ENCODE measurements at places on chromosomes 4 and X.

DNA sequence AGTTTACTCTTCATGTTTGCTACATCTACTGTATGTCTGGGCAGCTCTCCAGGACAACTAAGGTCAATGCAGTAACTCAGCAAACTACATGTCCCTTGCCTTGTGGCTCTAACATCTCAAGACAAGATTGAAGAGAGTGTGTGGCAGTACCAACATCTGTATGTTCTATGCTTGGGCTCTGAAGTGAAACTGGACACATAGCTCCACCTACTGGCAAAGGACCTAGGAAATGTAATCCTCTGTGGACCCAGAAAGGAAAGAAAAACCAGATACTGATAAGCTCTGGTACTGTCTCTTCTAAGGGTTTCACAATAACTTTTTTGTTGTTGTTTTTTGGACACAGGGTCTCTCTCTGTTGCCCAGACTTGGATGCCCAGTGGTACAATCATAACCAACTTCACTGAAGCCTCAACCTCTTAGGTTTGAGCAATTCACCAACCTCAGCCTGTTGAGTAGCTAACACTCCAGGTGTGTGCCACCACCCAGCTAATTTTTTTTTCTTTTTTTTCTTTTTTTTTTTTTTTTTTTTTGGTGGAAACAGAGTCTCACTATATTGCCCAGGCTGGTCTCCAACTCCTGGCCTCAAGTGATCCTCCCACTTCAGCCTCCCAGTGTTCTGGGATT, 64.1 kb downstream of the QDPR start:
- peak; percentile 85 for DNase-seq

DNA sequence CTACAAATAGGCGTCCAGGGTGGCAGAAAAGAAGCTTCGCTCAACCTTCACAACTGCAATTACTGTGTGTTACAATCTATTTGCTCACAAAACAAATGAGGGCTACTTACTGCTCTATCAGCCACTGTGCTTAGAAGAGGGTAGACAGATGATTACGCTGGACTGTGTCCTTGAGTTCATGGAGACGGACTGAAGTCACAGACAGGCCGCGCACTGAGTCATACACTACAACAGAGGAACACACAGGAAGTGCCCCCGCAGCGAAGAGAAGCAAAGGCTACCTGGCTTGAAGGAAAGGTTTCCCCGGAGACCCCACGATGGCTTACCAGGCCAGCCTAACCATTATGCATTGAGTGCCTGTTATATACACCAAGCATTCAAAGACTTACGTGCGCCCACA, 25.6 kb downstream of the FAT1 start:
- no peak for DNase-seq

DNA sequence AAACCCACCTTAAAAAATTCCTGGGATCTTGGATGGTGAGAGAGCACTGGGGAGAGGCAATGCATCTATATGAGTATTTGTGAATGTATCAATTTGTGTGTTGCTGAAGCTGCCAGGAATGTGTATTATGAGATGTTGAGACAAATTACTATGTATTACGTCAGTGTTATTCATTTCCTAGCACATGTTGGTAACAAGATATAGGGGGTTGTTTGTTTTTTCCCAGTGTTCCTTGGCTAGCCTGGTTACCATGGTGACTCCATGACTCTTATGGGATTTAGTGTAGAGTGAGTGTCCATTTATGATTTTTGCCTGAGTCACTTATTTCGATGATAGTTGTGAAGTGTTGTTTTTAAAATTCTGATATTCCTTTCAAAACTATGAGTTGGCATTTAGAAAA, 65.6 kb downstream of the RAB40A start:
- peak; percentile 93 for DNase-seq

GRCh38 chr4:109764376-109764775, 34.5 kb upstream of the PLA2G12A start:
- DNase-seq: no peak

GRCh38 chrX:20378233-20378920, 111.7 kb upstream of the RPS6KA3 start:
- DNase-seq: peak; percentile 47

DNA sequence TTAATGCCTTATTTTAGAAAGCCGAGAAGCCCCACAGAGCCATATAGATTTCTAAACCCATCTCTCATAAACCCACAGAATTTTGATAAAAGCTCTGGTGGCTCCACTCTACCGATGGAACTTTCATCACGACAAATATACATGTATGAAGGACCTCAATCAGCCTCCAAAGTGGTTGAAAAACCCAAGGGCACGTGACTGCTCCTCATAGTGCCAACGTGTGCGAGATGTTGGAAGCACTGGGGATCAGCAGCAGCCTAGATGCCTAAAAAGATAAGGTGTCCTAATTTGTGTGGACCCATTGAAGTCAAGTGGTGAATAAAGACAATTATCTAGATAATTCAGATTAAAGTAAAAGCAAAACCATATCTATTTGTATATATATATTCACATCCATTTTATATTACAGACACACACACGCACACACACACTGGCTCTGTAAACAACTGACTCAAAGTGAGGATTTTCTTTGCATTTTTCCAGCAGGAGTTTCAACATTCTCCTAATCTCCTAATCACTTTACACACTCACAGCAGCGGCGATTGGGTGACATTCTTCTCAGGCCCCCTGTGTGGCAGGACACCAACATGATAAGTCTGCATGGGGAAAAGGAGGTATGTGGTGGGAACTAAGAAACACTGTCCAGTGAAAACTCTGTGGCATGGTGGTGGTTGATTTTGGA, 2.8 kb upstream of the PITX2 start:
- no peak for DNase-seq

DNA sequence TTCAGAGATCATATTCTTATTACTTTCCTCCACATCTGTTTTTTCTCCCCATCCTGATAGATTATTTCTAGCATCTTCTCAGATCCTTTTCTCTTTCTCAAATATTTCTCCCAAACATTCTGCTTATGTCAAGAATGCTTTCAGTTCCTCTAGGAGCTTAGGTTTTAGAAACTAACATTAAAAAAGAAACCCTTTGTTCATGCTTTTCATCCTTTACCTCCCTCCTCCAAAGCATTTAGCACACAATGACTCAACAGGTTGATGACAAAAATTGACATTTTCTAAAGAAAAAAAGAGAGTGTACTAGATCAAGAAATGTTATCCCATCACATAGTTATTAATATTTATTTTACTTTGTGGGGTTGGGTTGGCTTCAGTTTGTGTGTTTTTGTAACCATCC, 16.5 kb upstream of the ALB start:
- no peak for DNase-seq

DNA sequence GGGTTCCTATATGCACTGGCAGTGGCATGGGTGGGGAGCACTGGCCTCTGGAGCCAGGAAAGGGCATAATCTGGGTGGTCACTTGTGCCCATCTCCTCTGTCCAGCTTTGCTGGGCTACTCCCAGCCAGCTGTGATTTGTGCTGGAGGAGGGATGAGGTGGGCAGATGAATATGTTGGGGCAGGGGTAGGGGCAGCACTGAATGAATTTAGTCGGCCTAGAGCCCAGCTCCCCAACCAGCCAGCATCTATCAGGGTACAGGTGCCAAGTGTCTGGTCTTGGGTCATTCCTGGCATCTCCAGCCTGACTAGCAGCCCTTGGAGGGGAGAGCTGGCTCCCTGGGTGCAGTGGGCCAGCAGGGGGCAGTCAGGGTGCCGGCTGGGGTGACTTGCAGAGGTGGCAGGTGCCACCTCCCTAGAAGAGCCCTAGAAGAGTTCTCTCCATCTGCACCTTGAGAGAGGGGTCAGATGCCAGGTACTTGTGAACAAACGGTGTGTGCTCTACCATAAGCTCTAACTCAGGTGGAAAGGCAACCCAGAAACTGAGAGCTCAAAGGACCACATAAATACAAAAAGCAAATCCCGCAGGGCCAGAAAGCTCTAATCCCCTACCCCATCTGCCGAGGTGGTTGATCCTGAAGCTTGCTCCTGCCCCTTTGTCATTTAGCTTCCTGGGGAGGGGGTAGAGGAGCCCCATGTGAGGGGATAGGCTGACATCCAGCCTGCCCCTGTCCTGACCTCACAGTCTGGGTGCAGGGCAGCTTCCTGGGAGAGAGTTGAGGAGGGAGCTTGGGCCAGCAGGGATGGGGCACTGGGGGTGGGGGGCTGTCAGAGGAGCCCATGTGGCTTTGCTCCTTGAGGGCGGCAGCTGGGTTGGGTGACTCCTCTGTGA, 2.2 kb downstream of the SORCS2 start:
- DNase-seq: no peak

GRCh38 chr4:133377286-133377685, 228.2 kb downstream of the PCDH10 start:
- DNase-seq: no peak

DNA sequence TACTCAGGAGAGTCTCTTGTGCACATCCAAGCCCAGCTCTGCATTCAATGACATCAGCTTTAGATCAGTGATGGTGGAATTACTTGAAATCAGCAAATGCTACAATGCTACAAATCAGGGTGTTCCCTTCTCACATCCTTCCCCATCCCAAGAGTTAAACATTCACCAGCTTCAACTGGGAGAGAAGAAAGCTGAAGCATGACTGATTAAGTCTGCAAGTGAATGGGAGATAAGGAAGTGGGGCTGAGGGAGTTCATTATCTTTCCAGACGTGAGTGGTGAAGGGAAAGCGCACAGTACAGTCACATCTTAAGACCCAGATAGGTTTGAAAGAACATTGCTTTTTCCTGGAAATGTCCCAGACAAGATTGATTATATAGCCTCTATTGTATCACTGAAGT, 26.2 kb upstream of the MAP9 start:
- DNase-seq: no peak

GRCh38 chr4:47031011-47031678, at the start of gene GABRB1:
Gene GABRB1, plus strand, starts transcription at chr4:47031567.
- DNase-seq: peak; percentile 57

- peak; percentile 93 for DNase-seq
Measured at GRCh38 chr4:76198411-76199237, 15.0 kb downstream of the SCARB2 start.

- DNase-seq: no peak
Measured at GRCh38 chr4:129394635-129395034, 298.7 kb downstream of the C4orf33 start.

- peak; percentile 2 for DNase-seq
Measured at GRCh38 chr4:11081006-11081405, 347.7 kb downstream of the HS3ST1 start.

GRCh38 chrX:11193035-11193469, 81.9 kb downstream of the HCCS start:
- peak; percentile 56 for DNase-seq

- DNase-seq: no peak
Measured at GRCh38 chr4:55534306-55534705, 12.4 kb downstream of the CLOCK start.

- peak; percentile 51 for DNase-seq
Measured at GRCh38 chr4:31088600-31089230, 368.5 kb downstream of the PCDH7 start.

DNA sequence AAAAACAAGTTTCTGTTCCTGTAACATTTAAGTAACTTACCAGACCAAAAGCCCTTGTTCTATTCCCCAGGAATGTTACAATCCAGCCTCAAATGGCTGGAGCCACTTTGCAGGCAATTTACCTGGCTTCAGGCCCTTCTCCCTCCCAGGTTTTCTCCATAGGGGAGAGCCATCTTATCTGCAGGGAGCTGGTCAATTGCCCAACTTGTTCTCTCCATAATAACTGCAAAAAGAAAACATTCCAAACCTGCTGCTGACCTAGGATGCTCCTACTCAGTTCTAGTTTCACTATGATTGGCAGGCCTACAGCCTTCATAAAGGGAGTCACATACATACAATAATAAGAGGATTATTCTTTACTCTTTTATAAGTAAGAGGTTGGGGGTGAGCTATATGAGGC, 670.7 kb downstream of the PCDH7 start:
- no peak for DNase-seq

DNA sequence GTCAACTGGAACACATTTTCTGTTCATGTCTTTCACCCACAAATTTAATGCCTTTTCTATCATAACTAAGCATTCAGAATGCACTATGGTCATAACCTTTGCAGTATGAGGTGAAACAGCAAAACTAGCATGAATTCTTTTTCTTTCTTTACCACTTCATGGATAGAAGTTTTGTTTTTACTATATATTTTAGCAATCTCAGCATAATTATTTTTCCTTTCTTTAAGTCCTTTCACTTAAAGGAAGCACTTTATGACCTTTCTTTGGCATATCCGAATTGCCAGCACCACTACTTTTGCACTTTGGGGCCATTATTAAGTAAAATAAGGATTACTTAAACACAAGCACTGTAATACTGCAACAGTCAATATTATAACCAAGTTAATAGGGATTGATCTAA, 115.1 kb upstream of the DKK2 start:
- no peak for DNase-seq

GRCh38 chrX:12896935-12897334, 9.5 kb upstream of the TLR8 start:
- no peak for DNase-seq

- no peak for DNase-seq
Measured at GRCh38 chr4:43607400-43607799, 714.9 kb downstream of the GRXCR1 start.

GRCh38 chr4:12472087-12472486, 1012.1 kb downstream of the RAB28 start:
- no peak for DNase-seq

DNA sequence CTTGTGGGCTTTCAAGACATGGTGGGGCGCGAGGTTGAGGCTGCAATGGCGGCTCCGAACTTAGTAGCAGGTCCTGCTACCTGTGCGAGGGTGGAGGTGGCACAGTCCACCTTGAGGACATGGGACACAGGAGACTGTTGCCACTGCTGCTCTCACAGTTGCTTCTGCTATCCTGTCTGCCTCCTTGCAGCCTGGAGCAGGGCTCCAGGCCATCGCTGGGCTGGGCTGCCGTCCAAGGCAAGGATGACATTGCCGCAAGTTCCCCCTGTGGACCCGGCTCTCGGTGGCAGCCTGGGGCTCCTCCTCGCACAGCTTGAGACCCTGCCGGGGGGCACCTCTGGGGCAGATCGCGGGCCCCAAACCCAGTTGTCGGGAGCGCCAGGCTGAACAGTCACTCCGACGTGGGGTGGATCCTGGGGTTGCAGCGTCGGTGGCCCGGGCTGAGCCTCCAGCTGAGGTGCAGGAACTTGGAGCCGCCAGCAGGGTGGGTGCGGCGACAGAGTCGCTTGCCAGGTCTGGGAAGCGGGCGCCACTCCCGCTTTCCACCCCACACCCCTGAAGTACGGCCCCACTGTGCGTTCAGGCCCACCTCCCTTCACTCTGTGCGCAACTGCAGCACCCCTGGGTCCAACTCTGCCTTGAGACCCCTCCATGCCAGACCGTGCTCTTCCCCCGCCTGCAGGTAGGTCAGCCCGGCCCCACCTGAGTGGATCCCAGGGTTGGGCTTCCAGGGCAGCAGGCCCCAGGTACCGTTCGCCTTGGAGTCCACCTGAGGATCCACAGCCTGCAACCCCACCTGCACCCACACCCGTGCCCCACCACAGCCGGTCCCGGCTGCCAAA, 192.7 kb upstream of the NUDT6 start:
- DNase-seq: no peak

- no peak for DNase-seq
Measured at GRCh38 chr4:66123190-66123589, 452.9 kb upstream of the EPHA5 start.

GRCh38 chr4:52704661-52705060, 45.6 kb upstream of the USP46 start:
- DNase-seq: peak; percentile 57

- no peak for DNase-seq
Measured at GRCh38 chr4:60400593-60400992, 799.5 kb upstream of the ADGRL3 start.

- no peak for DNase-seq
Measured at GRCh38 chr4:153471698-153472093, 5.5 kb downstream of the TMEM131L start.
